Fibroblast of lung (primary cell): ENCODE measurements at places on chromosomes 6 and 20. TPM values are rescaled to one million over a fixed set of nuclear protein-coding genes. Genes with fewer than 3 reads are reported as not detected.

Gene ENPP5
- 2.3 and 2.5 TPM in 2 replicates for total RNA-seq

- no peak overlapping the region for H3K27ac ChIP-seq
- no peaks in the 10 kb centered on the region for H3K27me3 ChIP-seq
- H3K4me1 ChIP-seq, result no peaks in the 10 kb centered on the region
These were observed 135.6 kb upstream of the UST start for GRCh38 chr6:148611213-148611612.

Gene PTCRA
- total RNA-seq, result not detected in 2 replicates

Gene GPX5
- total RNA-seq, result not detected in 2 replicates

DNA sequence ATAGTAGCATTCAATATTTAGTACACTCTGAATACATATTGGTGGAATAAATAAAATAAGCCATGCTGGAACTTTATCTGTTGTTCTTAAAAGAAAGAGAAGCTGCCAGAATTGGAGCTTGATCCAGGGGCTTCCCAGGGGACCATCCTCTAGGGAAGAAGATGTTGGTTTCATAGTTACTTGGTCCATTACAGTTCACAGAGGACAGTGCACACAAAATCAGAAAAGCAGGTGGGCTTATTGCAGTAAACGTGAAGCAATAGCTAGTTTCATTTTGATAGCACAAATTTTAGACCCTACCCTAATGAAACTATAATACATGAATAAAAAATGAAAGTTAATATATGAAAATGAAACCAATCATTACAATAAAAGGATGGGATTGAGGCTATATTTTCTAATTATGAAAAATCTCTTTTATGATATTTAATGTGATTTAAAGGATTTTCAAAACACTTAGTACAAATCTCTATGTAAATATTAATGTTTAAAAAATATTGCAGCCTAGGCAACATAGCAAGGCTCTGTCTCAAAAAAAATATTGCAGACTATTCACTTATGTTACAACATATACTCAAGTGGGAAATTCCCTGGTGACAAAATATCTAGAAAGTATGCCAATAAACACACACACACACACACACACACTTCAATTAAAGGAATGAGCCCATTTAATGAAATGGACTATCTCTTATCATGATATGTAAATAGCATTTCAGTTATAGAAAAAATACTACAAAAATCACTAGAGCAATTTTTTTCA lies 227.0 kb upstream of the MARCKS start:
- no peak overlapping the region for H3K4me3 ChIP-seq
- no peaks in the 10 kb centered on the region for H3K36me3 ChIP-seq

Gene SRMS
- total RNA-seq, result not detected in 2 replicates
